ENCODE measurements at places on chromosomes 7 and 10.

- no peak for DNase-seq
These were observed 83.5 kb downstream of the PRPF18 start for GRCh38 chr10:13670311-13670710.

GRCh38 chr7:7203813-7204575, 21.6 kb downstream of the C1GALT1 start:
- DNase-seq: no peak

- no peak for DNase-seq
These were observed 35.0 kb downstream of the PRR15 start for GRCh38 chr7:29598613-29599012.

DNA sequence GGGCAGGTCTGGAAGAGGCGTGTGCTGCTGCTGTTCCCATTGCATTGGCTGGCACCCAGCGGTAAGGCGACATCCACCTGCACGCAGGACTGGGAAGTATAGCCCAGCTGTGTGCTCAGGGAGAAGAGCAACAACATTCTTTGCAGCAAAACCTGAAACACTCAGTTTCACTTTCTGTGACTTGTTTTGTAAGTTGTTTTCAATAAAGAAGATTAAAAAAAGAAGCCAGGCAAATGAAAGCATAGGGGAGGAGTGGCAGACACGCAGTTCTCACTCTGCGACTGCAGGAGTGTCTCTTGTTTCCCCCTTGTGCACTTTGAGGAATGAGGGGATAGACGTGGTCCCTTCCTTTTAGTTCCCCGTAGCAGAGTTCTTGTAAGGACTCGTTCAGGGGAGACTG, 5.8 kb downstream of the FBH1 start:
- no peak for DNase-seq

DNA sequence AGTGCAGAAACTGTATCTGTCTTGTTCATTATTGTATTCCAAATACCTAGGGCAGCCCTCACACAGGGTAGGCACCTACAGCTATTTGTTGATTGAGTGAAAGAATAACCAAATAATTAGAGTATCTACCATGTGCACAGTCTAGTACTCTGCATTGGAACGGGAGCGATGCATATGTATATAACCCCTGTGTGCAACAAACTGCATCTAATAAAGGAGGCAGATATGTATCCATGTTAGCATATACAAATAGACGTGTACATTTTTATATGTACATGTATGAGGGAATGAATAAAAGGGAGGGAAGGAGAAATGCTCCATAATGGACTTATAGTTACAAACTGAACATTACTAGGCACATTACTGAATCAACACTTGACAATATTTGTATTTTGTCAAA, 191.3 kb upstream of the PTPRZ1 start:
- no peak for DNase-seq

DNA sequence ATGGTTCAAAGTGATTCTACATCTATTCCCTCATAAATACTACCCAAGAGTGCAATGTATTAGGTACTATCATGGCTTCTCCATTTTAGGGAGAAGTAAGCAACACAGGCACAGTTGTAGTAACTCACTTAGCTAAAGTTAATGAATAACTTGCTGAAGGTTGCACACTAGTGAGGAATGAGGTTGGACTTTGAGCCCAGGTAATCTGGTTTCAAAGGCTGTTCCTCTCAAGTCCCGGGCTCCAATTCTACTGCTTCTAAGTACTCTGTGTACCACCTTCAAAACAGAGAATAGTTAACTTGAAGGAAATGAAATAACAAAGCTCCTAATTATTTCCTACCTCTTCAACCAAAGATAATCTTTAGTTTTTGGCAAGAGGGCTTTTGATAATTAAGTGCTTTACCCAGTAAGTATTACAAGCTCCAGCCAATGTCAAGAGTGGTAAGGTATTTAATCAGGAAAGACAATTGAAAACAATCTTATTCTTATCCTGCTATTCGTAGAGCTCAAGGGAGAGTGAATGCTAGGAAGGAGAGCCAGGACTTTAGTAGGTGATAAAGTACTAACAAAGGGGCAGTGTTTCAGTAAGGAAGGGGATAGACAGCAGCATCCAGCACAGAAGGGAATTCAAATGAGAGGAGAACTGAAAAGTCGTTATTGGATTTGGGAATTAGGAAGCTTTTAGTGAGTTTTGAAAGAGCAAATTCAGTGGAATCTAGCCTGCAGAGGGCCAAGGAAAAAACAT, 158.2 kb upstream of the PTPRZ1 start:
- no peak for DNase-seq

- DNase-seq: no peak
These were observed 5.6 kb downstream of the IL2RA start for GRCh38 chr10:6056411-6057135.

DNA sequence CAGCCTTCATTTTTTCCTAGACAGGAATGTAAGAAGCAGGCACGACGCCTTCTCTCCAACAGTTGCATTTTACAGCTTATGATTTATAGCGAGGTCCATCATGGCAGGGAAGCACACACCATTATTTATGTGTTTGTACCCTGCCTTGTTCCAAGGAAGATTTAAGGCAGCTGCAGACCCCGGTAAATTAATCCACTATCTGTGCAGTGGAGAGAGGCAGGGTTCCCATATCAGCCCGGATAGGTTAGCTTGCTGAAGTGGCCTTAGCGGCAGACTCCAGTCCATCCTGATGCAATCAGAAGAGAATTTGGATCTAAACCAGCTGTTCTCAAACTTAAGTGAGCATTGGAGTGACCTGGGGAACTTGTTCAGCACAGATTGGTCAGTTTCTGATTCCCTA, 359.4 kb downstream of the GALNT17 start:
- no peak for DNase-seq

- no peak for DNase-seq
These were observed 119.8 kb downstream of the TWIST1 start for GRCh38 chr7:18997477-18998150.

GRCh38 chr10:126235091-126235978, 152.9 kb downstream of the ADAM12 start:
- DNase-seq: peak; percentile 36

- no peak for DNase-seq
These were observed 79.3 kb upstream of the KMT2E start for GRCh38 chr7:104934665-104935064.

- no peak for DNase-seq
These were observed 236.5 kb downstream of the ARL4A start for GRCh38 chr7:12923971-12924370.

DNA sequence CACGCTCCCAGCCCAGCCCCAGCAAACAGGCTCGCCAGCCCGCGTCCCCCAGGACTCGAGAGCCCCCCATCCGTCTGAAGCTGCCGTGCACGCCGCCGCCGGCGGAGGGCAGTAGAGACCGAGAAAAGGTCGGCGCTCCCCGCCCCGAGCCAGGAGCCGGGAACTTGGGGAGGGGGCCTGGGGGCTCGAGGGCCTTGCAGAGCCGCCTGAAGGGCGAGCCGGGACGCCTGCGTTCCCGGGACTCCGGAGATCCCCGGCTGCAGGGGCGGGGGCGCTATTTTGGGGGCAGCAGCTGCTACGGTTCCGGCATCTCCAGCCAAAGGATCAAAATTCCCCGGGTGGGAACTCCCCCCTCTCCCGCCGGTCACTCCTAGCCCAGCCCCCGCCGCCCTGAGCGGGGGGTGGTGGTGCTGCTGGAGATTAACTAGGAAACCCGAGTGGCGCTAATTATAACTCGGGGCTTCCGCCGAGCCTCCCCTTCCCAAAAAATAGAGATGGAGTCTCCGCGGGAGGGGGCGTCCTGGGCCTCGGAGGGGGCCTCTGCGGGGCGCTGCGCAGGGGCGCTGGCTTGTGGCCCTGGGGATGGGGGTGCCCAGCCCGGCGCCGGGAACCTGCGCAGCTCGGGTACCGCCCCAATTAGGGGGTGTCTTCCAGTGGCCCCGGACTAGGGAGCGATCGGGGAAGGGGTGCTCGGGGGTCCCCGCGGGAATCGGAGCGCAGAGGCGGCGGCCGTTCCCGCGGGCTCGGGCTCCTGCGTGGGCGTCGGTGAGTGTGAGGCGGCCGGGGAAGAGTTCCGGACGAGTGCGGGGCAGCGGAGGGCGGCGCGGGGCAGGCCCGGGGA, 608 bp downstream of the ACHE start:
- DNase-seq: peak; percentile 28

- DNase-seq: no peak
These were observed 6.6 kb downstream of the LDB3 start for GRCh38 chr10:86674912-86675311.

DNA sequence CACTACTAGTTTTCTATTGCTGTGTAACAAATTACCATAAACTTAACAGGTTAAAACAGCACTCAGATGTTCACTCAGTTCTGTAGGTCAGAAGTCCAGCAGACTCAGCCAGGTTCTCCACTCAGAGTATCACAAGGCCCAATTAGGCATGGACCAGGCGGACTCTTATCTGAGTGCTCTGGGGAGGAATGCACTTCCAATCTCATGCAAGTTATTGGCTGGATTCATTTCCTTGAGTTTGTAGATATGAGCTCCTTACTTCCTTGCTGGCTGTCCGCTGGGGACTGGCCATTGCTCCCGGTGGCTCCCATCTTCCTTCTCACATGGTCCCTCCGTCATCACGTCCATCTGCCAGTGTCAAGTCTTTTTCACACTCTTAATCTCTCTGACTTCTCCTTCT, 137.0 kb upstream of the PRR15 start:
- no peak for DNase-seq

GRCh38 chr10:79483299-79483698, 29.0 kb upstream of the EIF5AL1 start:
- DNase-seq: no peak

DNA sequence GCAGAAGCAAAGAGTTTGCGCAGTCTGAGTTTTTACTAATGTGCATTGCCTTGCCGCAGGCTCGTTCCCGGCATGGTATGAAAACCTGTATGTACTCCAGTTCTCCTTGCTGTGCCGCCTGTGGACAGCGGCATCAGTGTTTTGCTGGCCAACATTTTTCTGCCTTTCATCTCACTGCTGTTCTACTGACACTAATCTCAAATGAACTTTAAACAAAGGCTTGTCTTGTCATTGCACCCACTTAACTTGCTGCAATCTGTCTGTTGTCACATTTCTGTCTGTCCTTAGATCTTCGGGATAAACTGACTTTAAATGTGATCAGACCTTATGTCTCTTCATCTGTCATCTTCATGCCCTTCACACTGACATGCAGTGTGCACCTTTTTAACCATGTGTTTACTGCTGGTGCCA, 71.7 kb upstream of the ZNRF2 start:
- DNase-seq: no peak

DNA sequence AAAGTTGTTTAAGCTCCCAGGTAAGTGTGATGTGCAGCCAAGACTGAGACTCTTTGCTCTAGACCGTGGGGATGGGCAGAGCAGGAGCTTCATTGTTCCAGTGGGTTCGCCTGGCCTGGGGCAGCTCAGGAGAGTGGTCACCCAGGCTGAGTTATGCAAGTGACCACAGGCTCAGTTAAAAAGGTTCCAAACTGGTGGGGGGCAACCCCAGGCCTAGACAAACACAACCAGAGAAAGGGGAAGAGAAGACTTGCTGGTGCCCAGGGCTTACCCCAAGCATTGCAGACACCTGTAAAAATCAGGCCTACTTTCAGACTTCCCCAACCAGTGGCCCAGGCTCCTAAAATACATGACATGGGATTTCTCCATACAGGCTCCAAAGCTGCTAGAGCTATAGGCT, 21.6 kb downstream of the CREB3L2 start:
- no peak for DNase-seq

DNA sequence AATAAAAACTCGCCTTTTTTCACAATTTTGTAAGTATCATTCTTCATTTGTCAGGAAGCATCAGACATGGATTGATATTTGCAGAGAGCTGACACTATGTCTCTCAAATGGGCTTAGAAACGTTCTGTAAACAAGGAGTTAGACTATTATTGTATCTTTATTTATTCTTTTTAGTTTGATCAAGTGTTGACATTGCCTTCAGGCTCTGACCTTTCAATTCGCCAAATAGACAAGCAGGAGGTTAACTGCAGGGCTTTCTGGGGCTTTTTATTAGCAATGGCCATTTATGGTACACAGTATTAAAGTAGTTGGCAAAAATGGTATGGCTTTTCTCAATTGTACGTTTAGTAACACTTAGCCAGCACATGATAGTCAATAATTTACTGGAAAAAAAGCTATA, 221.7 kb downstream of the ZWINT start:
- DNase-seq: no peak

- no peak for DNase-seq
These were observed 86.2 kb upstream of the AOAH start for GRCh38 chr7:36810489-36810888.

DNA sequence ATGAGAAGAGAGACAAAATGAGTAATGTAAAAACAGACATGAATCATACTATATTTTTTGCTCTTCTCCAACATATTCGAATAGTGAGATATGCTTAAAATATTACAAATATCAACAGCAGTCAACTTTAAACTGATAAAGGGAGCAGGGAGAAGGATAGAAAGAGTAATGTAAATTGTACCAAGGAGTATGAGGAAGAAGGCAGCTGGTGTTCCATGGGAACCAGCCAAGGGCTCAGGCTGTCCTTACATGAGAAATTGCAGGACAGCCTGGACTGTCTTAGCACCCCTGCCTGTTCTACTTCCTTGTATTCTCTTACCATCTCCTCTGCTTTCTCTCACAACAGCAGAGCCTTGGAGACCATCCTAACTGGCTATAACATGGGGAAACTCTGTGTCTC, 128.7 kb downstream of the TSPAN12 start:
- no peak for DNase-seq

DNA sequence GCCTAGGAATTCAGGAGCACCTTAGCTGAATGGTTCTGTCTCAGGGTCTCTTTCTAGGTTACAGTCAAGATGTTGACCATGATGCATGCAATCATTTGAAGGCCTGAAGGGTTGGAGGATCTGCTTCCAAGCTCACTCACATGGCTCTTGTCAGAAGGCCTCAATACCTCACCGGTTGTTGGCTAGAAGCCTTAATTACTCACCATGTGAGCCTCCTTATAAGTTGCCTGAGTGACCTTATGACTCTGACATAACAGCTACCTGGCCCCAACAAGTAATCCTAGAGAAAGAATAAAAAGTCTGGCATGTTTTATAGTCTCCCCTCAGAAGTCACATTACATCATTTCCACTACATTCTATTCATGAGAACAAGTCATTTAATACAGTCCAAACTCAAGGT, 3.4 kb upstream of the C1GALT1 start:
- DNase-seq: no peak

DNA sequence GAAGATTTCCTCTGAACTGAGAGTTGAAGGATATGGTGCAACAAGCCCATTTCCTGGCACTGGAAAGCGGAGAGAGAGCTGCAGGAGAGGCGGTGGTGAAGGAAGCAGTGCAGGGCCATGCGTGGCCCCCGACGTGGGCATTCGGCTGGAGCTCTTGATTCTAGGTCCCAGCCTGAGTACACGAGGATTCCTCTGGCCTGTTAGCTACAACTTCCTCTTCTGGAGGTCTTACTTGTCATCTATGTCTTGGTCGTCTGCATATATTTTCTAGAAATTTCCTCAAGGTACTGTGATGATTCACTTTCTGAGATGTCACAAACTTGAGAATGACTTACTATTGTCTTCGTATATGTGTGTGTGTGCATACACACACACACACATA, 59.2 kb upstream of the JAZF1 start:
- DNase-seq: no peak

- no peak for DNase-seq
These were observed 43.9 kb downstream of the C10orf143 start for GRCh38 chr10:130066743-130067142.

- DNase-seq: no peak
These were observed 24.4 kb upstream of the FIGNL1 start for GRCh38 chr7:50474382-50475160.
